GM18507 (cell line): ENCODE measurements at places on chromosomes 12 and 14.

DNA sequence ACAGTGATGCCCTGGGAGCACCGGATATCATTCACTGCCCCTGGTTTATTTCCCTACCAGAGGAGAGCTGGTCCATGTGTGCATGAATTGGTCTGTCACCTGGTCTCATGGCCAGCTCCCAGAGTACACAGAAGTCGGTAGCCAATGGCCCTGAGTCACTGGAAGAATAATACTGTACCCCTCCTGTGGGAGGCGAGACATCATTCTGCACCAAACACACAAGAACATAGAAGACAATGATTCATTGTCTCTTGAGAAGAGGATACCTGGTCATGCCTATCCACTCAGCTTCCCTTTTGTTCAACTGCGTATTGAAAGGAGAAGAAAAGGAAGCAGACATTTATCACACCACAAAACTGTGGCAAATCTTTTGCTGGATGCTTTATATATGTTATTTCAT is 216.2 kb downstream of the DPF3 start:
- DNase-seq: no peak

- DNase-seq: no peak
Measured at GRCh38 chr12:69095765-69096477, 143.4 kb upstream of the CPSF6 start.

DNA sequence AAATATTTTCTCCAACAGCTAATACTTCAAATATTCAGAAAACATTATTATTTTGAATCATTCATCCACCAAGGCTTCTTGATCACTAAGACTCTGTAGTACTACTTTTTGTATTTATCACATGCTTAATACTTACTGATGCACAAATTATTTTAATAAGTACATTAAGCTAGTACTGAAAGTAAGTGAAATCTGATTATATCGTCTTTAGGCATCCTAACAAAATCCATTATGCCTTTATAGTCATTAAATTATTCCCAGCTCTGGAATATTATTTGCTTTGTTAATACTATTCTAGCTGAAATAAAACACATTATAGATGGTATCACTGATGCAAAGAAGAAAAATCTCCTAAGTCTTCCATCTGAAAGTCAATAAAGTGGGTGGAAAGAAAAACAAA is 75.1 kb upstream of the TTC7B start:
- no peak for DNase-seq

DNA sequence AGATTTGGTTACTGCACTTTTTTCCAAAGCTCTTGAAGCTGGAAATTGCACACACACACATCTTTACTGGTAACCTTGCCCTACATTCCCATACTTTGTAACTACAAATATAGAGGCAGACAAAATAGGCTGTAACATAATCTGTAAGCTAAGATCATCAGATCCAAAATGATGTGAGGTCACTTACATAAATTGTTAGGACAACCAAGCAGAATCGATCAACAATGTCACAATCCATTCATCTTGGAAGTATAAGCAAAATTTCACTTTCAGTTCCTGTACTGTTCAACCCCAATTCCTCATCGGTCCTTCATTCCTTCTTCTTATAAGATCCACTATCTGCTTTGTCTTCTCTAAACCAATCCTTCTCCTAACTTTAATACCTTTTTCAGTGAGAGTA is 72.6 kb downstream of the EPS8 start:
- no peak for DNase-seq

DNA sequence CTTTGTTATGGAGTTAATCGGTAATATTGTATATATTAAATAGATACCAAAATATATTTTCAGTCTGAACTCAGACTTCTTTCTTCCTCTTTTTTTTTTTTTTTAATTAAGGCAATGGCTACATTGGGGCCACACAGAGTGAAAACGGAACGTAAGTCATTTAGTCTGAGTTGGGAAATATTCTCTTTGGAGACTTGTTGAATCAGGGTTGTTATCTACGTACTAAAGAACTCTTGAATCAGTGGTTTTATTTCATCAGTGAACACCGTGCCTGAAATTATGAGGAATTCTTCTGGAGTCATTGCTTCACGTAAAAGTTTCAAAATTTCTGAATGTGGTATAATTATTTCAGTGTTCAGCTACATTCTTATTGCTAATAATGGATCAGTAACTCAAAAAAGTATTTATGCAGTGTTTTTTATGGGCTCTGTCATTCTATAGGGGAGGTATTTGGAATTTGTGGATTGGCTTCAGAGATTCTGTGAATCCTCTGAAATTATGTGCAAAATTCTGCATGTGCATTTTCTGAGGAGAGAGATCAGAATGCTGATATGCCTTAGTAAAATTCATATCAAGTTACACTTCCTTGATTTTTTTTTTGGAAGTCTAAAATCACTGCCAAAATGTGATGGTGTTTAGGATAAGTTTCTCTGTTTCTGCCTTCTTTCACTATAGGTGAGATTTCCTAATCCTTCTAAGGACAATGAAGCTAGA is 39.6 kb downstream of the BRMS1L start:
- DNase-seq: no peak

GRCh38 chr12:22275843-22276242 is 58.7 kb downstream of the ST8SIA1 start:
- DNase-seq: no peak

DNA sequence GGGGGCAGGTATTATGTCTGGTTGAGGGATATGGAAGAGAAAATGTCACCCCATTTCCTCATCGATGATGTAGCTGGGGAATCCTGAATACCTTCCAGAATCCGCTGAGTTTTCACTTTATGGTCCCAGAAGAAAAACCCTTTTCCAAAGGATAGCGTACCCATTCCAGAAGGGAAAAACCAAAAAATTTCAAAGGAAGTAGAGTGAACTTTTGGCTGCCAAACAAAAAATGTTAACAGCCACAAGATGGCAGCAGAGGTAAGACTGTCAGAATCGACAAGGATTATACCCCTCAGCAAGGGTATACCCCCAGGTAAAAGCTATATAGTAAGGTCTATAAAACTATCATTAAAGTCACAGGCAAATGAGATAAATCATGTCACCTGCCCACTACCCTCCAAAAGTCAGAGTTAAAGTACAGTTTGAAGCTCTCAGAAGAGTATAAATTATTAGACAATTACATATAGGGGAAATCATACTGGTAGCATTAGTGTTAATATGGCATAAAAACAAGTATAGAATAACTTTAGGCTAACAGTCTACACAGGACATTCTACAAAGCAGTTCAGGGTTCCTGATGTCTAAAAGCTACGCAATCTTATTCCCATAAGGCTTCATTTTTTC is 18.0 kb downstream of the ACIN1 start:
- DNase-seq: no peak

DNA sequence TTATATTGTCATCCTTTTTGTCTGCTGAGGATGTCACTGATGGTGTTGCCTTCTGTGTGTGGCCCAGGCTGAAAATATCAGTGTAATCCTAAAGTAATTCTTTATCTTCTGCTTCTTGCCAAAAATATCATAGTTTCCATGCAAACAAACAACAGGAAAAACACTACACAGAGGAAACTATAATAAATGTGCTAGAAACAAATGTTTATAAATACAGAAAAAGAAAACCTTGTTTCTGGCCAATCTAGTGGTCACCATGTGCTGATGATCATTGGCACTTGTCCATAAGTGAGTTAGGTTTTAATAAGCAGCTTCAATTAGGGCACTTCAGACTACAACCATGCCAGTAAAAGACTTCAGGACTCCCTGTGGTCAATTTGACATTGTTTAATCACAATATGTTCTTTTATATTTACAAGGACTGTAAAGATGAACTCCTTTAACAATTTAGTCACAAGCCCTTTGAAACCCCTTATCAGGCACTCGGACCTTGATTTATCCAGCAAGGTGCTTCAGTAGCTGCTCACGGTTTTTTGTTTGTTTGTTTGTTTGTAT is 124.8 kb downstream of the TMTC3 start:
- no peak for DNase-seq

GRCh38 chr14:75015496-75015895 is 12.8 kb downstream of the EIF2B2 start:
- DNase-seq: no peak

- DNase-seq: no peak
Measured at GRCh38 chr12:107749083-107749482, 11.9 kb downstream of the PRDM4 start.

GRCh38 chr14:53151523-53152183 is 1.5 kb downstream of the DDHD1 start:
- DNase-seq: no peak

GRCh38 chr12:46124848-46125619 is 134.7 kb upstream of the SCAF11 start:
- DNase-seq: peak; percentile 22

GRCh38 chr12:113108308-113108707 is 27.3 kb downstream of the RASAL1 start:
- DNase-seq: no peak

DNA sequence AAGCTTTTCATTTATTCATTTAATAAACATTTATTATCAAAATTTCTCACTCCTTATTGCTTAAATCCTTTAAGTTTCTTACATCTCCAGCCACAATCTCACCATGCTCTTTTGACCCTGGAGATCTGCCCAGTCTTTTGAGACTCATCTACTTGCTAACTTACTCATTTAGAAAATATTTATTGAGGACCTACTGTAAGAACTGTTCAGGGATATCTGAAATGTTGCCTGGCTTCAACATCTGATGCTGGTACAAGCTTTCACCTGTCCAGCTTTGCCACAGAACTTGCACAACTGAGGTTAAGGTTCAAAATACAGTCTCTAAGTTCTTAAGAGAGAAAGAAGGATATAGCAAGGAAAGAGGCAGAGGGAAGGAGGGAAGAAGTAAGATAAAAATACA is 17.5 kb upstream of the GXYLT1 start:
- DNase-seq: no peak

GRCh38 chr12:31783996-31784645 is 55.3 kb upstream of the AMN1 start:
- DNase-seq: no peak

GRCh38 chr12:23707270-23707669 is 242.2 kb downstream of the SOX5 start:
- no peak for DNase-seq

- DNase-seq: no peak
Measured at GRCh38 chr14:95140060-95140858, 17.1 kb downstream of the DICER1 start.

- no peak for DNase-seq
Measured at GRCh38 chr14:68780358-68781160, 12.3 kb downstream of the ZFP36L1 start.

- no peak for DNase-seq
Measured at GRCh38 chr12:14896521-14897169, 11.0 kb upstream of the MGP start.

- no peak for DNase-seq
Measured at GRCh38 chr12:5076761-5077160, 33.1 kb downstream of the KCNA5 start.

DNA sequence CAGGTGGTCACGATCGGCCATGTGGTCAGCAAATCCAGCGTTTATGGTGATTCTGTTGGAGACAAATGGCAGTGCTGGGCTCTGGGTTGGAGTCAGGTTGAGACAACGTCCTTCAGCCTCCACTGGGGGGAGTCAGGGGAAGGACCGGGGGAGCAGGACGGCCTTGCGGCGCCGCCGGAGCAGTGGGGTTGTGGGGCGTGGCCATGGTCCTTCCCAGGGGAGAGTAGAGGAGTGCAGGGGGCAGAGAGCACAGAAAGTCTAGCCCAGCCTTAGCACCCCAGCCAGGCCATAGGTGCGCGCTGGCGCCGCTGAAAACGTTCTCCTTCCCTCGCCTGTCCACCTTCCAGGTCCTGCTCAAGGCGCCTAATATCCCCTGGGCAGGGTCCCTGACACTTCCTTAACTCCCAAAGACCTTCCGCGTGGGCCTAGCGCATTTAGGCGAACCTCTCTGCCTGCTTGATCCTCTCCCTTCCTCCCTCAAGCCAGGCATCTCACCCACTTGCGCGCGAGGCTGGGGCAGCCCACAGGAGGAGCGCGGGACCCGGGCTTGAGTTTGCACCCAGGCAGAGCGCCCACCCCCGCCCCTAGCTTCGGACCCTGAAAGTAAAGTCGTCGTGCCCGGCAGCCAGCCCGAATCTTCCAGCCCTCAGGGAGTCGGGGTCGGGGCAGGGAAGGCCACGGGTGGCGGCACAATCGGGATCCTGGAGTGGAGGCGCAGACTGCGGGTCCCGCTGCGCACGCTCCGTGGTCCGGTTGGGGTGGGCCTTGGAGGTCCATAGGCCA is 3.1 kb upstream of the KIF26A start:
- DNase-seq: no peak

DNA sequence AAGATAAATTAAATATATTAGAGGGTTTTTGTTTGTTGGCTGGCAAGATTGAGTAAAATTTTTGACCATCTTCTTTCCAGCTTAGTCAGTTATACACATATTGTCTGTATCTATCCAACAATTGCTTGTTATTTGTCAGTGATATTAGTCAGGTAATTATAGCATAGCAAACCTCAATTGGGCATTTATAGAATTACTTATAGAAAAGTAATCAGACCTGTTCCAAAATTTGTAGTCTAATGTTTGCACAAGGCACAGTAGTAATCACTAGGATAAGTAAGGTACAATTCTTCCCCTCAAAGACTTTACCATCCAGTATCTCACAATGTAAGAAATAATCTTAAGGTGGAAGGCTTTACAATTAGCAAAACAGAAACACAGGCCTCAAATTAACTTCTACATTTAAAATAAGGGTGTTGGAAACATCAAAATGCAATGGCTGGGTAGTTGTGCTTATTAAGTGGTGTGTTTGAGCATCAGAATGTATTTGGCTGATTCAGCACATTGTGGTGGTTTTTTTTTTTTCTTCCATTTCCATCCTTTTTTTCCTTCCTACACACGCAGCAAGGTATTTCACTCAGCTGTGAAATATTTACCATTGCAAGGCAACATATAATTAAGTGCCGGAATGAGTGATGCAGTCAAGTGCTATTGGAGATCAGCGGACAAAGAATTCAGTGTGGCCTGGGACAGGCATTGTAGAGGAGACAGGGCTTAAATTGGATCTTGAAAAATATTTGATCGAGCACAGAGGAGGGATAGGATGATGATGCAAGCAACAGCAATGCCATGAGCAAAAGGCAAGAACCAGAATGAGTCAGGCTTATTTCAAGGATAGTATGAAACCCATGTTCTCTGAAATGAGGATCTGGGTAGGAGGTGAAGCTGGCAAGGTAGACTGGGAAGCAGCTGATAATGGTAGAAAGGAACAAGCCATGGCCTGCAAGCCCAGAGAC is 178.2 kb downstream of the AKAP6 start:
- no peak for DNase-seq

DNA sequence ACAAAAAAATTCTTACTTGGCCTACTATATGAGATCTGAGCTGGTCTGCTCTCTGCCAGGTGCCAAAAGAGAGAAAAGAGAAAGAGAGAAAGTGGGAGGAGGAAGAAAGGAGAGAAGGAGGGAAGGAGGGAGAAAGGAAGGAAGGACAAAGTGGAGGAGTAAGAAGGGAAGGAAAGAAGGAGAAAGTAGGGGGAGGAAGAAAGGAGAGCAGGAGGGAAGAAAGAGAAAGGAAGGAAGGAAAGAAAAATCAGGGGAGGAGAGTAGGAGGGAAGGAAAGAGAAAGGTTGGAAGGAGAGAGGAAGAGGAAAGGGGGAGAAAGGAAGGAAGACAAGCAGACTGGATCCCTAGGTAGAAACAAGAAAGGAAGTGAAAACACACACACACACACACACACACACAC is 96.8 kb downstream of the RPS29 start:
- DNase-seq: no peak
